ENCODE measurements at places on chromosomes 7 and 10.

GRCh38 chr7:86925221-86925620 is 134.2 kb downstream of the ELAPOR2 start:
- DNase-seq = no peak

DNA sequence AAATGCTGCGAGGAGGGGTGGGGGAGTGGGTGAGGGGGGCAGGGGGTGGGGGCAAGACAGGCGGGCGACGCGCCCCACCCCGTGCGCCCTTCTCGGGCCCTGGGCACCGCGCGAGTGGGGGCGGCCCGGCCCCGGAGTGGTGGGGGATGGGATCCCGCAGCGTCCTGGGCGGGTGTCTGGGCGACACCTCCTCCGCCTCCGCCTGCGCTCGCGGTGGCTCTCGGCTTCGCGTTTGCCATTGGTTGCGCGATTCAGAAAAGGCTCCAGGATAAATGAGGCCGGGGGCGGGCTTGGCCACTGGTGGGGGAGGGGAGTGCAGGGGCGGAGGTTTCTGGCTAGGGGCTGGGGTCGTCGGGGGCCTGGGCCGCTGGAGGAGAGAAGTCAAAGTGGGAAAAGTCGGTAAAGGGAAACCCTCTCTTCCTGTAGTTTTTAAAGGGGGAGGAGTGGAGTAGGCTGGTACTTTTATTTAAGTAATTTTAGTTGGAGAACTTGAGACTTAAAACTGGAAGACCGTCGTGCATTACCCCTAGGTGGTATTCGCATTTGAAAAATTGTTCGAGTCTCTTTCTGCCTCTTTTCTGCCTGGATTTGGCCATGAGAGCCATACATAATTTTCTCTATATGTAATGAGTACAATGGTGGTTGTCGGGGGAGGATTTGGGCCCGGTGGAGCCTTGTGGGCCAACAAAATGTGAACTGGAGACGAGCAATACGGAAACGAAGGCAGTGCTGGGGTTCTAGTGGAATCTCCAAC is 992 bp upstream of the IGF2BP3 start:
- DNase-seq = no peak

GRCh38 chr10:11729790-11730315 is 12.3 kb upstream of the ECHDC3 start:
- no peak for DNase-seq

GRCh38 chr7:33853361-33854062 is 51.8 kb upstream of the BMPER start:
- DNase-seq = no peak

DNA sequence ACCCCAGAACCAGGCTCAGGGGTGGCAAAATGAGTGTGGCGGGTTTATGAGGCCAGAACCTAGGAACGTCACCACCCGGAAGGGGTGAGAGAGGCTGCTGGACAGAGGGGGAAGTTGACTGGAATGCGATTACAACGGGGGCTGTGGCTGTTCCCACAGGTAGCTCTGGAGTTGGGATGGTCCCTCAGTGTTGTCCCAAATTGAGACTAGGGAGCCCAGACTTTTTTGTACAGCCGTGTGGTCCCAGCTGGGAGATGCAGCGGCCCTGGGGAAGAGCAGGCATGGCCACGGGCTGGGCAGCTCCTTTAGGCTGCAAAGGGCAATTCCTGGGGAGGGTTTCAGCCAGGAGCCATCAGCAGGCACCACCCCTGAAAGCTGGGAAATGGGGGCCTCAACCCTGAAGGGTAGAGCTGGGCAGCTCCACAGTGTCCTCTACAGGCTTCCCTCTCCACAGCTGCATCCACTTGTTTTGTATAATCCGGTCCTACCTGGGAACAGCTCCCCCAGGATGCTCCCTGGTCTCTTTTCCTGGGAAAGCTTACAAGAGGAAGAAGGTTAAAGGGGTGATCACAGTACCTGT is 11.0 kb upstream of the GDF10 start:
- DNase-seq = no peak

DNA sequence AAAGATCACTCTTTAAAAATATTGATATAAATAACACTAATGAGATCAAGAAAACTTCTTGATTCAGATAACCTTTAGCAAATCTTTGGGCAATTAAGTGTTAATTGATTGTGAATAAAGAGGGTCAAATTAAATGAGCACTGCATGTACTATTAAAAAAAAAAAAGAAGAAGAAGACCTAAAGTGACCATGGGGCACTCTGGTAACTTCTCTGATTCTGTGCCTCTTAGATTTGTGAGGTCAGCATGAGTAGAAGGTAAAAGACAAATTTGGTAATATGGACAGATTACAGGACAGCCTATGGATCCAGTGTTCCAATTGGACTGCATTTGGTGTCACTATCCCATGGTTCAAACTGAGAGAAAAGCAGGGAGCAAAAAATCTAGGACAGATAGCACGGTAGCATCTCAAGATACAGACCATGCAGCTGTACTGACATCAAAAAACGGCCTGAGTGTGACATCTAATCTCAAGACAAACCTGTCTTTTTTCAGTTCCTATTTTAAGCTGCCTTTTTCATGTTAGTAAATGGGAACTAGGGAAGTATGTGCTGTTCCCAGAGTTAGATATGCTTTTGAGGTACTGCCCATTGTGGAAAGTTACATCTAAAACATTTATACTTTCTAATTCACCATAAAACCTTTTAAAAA is 128.0 kb downstream of the KCND2 start:
- no peak for DNase-seq

- no peak for DNase-seq
These were observed 50.6 kb upstream of the NPY start for GRCh38 chr7:24233386-24233785.

DNA sequence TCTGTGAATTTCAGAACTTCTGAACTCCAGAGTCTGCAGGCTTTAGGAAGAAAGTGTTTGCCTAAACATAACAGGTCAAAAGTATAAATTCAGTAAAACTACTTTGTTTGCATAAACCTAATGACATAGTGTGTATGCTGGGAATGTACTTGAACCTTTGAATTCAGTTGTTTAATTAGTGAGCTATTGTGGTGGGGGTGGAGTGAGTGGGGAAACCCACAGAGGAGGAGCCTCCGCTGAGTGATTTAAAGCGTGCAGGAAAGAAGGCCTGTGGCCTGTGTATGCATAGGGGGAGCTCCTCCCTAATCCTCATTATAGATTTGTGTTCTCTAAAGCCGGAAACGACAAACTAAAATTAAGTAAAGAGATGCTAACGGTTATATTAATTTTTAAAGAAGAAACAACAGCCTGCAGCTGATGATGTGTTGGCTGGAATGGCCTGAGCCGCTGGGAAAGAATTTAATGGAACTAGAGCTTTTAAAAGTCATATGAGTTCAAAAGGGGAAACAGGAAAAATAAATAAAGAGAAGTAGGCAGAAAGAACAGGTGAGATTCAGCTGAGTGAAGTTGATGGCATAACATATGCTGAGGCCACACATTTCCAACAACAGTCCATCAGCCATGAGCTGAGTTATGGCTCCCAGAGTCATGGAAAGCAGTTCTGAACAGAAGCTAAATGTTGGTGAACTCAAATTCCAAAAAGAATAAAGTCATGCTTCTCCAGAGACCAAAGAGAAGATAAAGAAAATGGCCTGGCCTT is 595.0 kb downstream of the GRM8 start:
- DNase-seq = no peak

- no peak for DNase-seq
These were observed 280.5 kb downstream of the IPMK start for GRCh38 chr10:57987055-57987721.

DNA sequence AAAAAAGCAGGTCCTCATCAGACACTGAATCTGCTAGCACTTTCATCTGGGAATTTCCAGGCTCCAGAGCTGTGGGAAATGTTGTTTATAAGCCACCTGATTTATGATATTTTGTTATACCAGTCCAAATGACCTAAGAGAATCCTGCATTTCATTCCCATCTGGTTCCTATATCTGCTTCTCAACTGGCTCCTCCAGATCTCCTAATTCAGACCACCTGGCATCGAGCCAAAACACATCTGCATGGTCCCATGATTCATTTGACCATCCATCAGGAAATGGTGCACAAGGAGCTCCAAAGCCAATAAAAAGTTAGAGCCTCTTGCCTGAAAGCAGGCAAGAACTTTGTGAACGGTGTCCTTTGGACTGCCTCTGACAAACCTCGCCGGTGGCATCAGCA is 108.9 kb downstream of the IPMK start:
- DNase-seq = no peak

DNA sequence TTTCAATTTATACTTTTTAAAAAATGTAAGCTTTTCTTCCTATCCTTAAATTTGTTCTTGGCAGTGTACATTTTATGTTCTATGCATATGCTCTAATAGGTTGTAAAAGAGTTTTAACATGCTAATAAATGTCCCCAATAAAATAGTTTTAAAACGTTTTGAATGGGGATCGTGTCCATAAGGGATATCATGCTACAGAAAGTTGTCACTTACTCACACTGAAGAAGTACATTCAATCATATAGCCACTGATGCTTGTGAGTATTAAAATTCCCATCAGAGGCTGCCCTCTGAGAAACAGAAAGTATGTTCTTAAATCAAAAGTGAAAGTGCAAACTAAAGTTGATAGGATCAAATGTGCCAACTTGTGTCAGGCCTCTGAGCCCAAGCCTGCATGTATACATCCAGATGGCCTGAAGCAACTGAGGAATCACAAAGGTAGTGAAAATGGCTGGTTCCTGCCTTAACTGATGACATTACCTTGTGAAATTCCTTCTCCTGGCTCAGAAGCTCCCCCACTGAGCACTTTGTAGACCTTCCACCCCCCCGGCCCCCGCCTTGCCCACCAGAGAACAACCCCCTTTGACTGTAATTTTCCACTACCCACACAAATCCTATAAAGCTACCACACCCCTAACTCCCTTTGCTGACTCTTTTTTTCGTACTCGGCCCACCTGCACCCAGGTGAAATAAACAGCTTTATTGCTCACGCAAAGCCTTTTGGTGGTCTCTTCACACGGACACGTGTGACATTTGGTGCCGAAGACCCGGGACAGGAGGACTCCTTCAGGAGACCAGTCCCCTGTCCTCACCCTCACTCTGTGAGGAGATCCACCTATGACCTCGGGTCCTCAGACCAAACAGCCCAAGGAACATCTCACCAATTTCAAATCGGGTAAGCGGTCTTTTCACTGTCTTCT is 877 bp upstream of the NOD1 start:
- DNase-seq = no peak

DNA sequence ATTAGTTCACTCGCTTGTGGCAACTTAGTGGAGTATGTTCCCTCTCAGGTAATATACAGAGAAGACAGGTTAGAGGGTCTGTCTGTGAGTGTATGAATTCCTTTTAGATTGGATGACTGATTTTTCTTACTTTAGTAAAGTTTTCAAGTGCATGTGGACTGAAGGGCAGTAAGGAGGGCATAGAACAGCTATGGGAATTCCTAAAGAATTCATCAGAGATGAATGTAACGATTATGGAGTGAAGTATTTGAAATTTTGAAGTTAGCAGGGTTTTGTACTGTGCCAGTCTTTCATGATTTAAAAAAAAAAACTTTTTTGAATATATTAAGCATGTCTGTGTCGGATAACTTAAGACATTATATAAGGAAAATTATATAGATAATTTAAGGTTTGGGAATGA is 15.5 kb downstream of the MAPK8 start:
- no peak for DNase-seq

DNA sequence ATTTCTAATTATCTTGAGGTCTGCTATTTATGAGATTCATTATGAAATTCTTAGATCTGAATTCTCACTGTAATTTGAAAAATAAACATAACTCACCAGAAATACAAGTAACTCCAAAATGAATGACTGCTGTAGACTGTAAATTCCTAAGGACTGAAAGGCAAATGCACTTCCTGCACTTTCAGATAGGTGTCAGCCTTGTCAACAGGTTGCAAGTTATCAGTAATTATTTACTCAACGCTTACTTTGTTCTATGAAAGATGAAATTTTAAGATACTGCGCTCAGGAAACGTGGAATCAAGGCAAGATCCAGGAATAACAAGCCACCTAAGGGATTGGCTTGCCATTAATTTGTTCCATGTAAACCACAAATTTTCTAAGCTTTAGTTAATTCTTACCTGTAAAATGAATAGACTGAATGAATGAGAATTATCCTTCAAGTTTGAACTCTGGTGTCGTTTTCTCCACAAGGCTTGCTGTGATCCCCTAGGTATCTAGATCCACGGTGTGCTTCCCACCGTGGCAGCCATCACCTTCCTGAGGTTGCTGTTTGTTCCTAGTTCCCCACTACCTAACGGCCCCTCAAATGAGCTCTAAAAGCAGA is 12.6 kb downstream of the DHX32 start:
- no peak for DNase-seq

DNA sequence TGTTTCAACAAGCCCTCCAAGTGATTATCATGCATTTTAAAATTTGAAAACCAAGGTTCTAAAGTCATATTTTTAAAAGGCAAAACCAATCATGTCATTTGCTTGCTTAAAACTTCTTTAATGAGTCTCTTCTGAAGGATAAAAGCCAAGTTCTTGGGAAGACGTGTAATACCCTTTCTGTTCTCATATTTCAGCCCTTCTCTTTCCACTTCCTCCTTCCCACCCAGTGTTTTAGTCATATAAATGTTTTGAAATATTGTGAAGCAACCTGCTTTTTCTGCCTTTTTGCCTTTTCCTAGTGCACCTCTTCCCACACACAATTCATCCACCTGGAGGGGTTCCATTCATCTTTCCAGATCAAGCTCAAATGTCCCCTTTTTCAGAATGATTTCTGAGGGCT is 211.1 kb upstream of the LRRTM3 start:
- no peak for DNase-seq

GRCh38 chr10:28666751-28667467 is 10.4 kb upstream of the BAMBI start:
- no peak for DNase-seq

- no peak for DNase-seq
These were observed 6.4 kb downstream of the AGBL3 start for GRCh38 chr7:134992626-134993179.

DNA sequence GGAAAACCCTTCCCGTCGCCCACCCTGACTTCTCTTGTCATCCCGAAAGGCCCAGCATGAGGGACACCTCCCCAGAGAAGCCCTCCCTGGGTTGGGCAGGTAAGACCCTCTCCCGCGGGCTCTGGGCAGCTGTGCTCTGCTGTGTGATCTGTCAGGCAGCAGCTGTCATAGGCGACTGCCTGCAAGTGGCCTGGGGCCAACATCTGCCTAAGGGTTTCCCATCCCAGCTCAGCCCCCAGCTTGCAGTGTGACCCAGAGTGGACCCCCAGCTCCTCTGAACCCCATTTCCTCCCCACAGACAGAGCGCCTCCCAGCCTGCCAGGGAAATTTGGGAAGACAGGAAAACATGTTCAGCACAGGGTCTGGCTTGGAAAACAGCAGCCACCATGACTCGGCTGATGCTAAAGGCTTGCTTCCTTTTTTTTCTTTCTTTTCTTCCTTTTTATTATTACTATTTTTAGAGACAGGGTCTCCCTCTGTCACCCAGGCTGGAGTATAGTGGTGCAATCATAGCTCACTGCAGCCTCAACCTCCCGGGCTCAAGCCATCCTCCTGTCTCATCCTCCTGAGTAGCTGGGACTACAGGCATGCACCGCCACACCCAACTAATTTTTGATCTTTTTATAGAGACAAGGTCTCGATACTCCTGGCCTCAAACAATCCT is 18.3 kb upstream of the TNRC18 start:
- DNase-seq = no peak

DNA sequence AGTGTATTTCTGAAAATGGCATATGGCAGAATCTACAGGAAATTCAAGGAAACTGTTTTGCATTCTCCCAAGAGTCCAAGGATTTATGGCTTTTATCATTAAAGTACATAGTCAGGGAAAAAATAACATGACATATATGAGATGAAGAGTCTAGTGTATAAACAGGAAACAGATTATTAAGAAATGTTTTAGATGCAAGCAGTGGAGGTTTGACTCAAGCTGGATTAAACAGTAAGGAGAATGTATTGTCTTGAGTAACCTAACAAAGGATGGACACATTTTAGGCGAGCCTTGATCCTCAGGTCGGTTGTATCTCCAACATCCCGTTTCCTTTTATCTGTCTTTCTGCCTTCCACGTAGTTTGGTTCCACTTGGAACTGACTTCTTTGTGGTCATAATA is 17.9 kb downstream of the OR6B1 start:
- no peak for DNase-seq
